ENCODE measurements at places on chromosomes 4 and X.

GRCh38 chr4:100811046-100811445 lies 293.2 kb upstream of the EMCN start:
- DNase-seq = no peak

GRCh38 chr4:177879851-177880250 lies 437.6 kb upstream of the AGA start:
- peak; percentile 42 for DNase-seq

DNA sequence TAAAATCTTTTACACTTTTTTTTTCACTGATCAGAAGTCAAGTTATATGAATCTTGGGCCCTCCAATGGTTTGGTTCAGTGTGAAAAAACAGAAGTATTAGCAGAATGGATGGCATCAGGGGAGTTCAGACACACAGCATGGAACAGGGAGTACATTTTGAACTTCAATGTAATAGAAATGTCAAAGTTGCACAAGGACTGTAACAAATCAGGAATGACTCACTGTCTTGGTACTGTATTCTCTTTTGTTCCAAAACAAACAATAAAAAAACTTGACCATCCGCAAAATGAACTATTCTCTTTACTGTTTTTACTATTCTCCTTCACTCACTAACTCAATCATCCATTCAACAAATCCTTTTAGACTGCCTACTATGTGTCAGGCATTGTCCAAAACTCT lies 401.0 kb downstream of the FSTL5 start:
- DNase-seq = no peak

GRCh38 chrX:23478561-23478960 lies 143.9 kb downstream of the PTCHD1 start:
- DNase-seq = no peak

DNA sequence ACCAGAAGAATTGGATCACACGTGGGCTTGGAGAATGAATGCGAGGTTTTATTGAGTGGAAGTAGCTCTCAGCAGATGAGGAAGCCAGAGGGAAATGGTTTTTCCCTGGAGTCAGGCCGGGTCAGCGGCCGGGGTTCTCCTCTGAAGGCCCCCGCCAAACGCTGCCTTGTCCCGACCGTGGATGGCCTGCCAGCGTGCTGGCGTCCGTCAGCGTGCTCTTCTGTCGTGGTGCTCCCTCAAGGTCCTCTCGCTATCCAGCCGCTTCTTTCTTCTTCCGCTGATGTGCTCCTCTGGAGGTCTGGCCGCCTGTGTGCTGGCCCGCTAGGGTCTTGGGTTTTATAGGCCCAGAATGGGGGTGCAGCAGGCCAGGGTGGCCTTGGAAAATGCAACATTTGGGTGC lies 632.2 kb downstream of the TRAM1L1 start:
- DNase-seq = no peak

DNA sequence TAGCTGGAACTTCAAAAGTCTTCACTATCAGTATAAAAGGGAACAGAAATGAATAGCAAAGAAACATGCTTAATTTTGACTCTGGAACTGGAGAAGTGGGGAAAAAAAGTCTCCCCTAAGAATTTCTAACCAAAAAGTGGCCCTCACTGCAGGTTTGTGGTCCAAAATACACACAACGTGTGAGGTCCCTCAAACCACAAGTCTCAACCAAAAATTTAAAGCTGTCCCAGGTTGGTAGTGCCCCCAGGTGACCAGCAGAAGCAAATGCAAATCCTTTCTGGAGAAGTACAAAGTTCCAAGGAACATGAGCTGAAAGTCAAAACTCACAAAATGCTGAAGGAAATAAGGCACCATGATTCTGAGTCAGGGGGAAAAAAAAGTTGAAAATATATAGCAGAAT lies 23.6 kb upstream of the VAMP7 start:
- DNase-seq = no peak

DNA sequence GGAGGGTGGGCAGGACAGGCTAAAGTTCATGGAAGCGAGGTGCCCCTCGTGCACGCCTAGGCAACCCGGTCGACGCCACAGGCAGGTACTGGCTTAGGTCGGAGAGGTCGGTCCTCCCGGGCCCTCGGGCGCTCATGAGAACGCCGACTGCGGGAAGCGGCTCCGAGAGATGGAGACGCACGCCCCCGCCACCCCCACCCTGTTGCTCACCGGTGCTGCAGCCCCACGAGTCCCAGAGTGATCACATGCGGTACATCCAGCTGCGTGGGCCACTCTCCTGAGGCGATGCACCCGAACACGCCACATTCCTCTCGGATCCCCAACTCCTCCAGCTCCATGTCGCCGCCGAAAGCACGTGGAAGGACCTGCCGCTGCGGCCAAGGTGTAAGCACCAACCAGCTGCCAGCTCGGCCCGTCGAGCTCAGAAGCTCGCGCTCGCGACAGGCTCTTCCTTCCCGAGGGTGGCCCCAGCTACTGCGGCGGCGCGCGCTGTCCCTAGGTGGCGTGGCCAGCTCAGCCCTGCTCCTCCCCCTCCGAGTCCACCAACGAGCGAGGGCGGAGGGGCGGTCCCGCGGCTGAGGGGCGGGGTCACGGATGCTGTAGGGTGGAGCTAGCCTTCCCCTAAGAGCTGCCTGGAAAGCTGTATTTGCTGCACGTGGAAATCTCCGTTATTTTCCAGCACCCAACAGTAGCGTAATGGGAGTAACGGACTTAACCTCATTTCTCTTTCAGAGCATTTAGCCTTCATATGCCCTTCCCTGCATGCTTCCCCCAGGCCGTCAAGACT lies at the start of gene PPAT:
Gene PPAT, minus strand, starts transcription at position 476 of the 787 bp plus-strand sequence. Its CDS starts 138 bp downstream, at position 338.
- peak; percentile 79 for DNase-seq

DNA sequence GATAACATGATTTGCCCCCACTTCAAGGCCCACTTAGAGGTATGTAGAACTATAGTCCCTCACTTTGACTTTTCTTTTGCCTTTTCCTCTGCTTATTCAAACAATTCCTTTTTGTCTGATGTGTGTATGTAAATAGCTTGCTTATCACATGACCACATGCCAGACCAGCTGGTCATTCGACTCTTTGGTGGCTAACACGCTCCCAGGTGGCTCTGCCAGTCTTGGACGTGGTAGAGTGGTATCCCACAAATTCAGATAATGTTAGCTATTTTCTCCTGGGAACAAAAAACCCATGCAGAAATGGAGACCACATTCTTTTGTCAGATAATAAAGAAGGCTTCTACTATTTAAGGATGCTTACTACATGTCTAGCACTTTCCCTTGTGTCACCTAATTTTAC lies 47.9 kb downstream of the ARHGAP24 start:
- DNase-seq = no peak

DNA sequence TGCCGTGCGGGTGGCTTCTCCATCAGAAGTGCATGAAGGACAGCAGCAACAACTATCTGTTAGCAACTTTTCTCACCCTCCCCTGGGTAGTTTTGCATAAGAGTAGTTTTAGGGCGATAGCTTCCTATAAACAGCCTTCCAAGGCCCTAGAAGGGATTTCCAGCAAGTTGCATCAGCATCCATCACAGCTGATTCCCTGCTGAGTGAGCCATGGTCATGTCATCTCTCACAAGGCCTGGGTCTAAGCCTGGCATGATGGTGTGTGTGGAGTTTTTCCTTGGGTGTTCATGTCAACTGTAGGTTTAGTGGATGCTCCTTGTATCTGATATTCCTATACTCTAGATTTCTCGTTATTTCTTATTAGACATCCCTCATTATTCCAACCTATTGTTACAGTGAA lies 2324.7 kb upstream of the AGA start:
- DNase-seq = no peak

DNA sequence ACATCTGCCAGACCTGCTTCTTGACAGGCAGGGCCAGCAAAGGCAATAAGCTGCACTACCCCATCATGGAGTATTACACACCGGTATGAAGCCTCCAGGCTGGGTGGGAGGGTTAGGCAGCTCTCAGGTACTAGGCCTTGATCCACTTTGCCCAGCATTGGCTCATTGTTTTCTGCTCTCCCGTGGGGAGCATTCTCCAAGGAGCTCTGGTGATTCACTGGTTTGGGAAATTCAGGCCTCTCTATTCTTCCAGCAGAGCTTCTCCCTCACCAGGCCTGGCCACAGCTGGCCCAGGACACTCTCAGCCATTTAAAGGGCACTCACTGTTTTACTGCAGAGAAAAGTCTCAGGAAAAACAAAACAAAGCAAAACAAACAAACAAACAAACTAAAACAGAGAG lies 33.0 kb downstream of the DRP2 start:
- DNase-seq = no peak

GRCh38 chr4:37157476-37158167 lies 86.9 kb upstream of the NWD2 start:
- DNase-seq = peak; percentile 32

DNA sequence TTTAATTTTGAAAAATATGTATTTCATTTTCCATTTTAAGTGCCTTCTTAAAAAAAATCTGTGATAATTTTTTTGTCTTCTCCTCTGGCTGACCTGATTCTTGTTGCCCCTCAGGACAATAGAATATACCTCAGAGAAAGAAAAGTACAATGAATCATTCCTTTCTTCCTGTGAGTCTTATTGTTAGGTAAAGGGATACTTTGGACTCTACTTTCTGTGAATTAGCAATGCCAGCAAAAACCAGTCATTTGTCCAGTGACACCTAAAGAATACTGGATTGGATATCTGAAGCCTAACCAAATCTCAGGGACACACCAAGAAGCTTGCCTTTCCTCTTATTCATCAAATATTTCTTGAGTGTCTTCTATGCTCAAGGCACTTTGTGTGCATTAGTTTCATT lies 102.1 kb downstream of the AREG start:
- no peak for DNase-seq

- DNase-seq = no peak
Measured at GRCh38 chr4:176335421-176335820, 15.7 kb downstream of the SPCS3 start.

- no peak for DNase-seq
Measured at GRCh38 chrX:107729558-107730297, 45.9 kb downstream of the TSC22D3 start.

GRCh38 chrX:132491191-132491590 lies 2.4 kb upstream of the MBNL3 start:
- DNase-seq = peak; percentile 1

DNA sequence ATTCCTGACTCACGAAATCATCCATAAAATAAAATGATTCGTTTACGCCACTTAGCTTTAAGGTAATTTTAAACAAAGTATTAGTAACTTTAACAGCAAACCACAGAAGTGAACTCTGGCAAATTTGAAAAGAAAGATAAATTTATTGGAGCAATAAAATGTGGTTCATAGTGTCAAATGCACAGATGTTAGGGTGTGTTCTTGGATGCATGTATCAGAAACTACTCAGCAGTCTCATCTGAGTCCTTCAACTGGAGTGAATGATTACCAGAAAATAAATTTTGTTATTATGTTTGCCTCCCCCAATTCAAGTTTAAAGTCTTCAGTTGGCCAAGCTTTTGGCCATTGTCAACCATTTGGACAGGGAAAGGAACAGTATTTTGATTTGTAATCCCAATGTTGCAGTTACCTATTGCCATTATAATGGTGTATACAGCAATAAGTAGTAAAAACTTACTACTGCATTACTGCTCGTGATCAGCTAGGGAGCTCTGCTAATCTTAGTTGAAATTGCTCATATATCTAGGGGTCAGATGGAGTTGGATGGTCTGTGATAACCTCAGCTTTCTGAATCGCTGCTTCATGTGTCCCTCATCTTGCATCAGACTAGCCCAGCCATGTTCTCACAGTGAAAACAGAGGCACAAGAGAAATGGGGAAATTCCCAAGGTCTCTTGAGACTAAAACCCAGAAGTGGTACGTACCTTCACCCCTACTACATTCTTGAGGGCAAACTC lies 254.6 kb upstream of the KCNIP4 start:
- no peak for DNase-seq

- DNase-seq = no peak
Measured at GRCh38 chrX:139078342-139078741, 366.8 kb upstream of the FGF13 start.

DNA sequence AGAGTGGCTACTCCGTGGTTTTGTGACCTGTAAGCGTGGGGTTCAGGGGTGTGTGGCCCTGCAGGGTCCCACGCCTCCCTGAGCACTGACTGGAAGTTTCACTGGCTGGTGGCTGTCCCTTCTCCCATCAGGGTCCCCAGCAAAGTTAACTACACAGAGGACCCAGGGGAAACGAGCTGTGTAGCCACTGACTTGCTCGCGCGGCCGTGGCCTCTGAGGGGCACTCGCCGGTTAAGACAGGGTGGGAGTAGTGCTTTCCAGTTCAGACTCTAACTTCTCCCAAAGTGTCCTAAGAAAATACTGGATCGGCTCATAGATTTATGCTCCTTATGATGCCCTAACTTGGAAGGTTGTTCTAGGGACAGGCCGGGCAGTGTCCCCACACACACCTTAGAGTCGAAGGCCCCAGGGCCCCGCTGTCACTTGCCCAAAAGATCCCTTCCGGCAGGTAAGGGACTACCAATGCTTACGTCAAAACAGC lies 28.2 kb downstream of the NELFA start:
- DNase-seq = no peak

DNA sequence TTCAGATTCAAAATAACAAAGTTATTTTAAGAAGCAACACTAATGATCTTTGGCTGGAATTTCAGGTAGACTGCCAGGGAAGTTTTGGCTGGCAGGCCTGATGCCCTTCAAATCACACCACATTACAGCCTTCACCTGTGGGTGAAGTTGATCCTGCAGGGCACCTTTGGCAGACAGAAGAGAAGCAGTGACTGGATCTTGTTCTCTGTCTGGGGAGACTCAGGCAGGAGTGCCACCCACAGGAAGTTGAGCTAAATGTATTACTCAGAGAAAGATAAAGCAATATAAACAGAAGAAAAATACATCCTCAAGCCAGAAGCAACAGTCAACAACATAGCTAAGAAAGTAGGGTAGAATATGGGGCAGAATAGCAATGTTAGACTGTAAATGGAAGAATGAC lies 12.8 kb upstream of the CFAP299 start:
- DNase-seq = peak; percentile 41

DNA sequence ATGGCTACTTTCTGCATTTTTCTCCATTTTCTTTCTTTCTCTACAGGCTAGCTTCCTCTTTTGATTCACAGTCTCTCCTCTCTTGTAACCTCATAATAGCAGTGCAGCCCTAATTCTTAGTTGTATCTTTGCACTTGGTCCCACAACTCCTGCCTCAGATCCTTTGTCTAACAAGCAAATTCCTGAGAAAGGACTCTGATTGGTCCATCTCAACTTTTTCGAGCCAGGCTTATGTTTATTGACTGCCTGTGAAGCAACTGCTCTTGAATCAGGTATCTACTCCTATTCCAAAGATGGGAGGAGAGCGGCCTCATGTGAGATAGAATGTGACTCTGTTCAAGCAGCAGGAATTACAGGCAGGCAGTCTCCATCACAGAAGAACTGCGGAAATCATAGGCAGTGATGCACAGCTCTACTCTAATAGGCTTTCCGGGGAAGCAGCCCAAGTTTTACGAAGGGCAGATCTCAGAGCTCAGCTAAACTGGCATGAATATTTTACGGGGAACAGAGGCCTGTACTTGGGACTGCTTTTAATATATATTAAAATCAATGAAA lies 123.5 kb downstream of the GABRB1 start:
- no peak for DNase-seq

Data from T47D (cell line).